Non-pigmented ciliary epithelial cell (primary cell): ENCODE measurements at places on chromosomes 2 and 18.
A peak's percentile ranks its signal among the peaks of the same experiment; 100 is the strongest.

DNA sequence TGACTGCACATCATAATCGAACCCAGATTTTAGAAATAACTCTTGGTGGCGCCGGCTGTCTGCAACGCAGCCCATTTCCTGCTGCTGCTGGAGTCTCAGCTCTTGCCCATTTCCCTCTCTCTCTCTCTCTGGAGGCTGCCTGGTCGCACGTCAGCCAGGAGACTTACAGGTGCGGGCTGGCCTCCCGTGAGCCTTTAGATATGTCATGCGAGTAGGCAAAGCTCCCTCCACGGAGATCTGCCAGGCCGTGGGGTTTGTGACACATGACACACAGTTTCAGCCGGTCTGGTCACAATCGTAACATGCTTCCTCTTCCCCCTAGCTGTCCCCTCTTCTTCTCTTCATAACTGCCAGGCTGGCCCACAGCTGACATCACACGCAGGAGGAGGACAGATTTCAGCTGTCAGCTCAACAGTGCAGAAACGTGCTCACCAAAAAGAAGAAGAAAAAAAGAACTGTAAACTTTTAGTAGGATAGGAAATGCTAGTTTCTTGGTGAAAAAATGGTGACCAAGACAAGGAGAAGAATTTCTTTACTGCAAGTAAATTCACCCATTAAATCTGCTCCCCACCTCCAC lies 489.3 kb downstream of the ZNF516 start:
- DNase-seq: no peak

DNA sequence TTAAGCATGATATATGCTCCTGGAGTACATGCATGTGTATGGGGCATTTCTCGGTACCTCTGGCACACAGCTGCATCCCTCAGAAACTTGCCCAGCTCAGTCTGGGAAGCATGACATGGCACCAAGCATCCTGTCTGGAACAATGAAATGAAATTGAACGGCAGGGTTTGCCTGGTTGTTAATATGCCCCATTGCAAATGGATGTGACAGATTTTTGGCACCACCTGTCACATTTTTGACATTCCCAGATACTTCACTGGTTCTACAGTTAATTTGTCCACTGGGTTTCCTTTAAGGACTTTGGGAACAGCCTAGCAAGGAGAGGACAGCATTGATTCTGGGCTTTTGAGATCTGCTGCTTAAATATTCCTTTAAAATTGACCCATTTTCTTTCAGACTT lies 305.8 kb downstream of the TSN start:
- DNase-seq: no peak

DNA sequence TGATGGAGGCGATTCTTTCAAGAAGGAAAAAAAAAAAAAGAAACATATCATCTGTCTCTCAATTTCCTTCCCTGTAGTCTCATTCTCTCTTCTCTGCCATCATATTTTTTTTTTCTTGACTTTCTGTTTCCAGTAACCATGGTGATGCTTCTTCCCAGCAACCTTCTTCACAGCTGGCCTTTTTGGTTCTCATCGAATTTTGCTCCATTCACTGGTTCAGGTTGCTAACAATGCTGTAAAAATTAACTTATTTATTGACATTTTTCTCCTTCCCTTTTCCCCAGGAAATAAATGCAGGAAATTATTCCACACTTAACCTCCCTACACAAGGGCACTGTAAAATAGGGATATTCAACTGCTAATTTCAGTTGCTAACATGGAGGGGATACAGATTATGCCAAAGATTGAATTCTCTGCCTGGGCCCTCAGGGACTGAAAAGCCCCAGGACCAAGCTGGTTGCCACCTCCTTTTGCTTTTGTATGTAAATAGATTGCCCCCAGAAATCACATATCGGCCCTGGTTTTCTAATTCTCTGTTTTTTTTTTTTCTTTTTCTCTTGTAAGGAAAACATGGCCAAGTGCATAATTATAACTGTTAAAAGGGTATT lies 154.7 kb downstream of the MAP2 start:
- DNase-seq: no peak

DNA sequence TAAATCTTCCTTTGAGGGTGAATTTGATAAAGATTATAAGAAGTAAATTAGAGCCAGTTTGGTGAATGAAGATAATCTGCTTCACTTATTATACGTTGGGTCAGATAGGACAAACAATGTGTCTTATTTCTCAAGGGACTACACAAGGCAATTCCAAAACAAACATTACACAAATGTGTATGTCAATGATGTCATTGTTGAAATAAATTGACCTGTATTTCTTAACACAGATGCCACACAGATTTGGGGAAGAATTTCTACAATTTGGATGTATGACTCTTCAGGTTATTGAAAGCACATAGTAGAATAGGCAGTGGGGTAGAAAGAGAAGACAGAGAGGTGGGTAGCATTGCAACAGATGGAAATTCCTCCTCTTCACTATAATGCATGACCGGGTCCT lies 6.9 kb upstream of the CRIM1 start:
- no peak for DNase-seq

GRCh38 chr2:149451417-149452165 lies 121.2 kb downstream of the LYPD6 start:
- no peak for DNase-seq

DNA sequence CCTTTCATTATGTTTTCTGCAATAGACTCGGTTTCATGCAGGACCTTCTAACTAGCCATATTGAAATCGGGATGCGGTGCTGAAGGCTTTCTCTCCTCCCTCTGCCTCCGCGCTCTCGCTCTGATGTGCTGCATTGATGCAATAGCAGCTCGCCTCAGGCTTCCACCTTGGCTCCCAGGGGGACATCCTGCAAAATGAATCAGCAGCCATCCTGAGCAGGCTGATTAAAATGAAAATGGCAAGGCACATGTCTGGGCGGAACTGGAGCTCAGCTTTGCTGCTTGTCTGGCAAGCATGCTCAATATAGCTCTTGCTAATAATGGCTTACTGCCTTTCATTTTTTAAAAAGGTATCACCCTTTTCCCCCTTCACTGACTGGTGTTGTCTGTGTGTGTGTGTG lies 806 bp upstream of the MYT1L start:
- DNase-seq: no peak

GRCh38 chr2:234682492-234683228 lies 185.8 kb upstream of the ARL4C start:
- DNase-seq: no peak

GRCh38 chr2:174522553-174522952 lies 35.7 kb upstream of the GPR155 start:
- DNase-seq: no peak

DNA sequence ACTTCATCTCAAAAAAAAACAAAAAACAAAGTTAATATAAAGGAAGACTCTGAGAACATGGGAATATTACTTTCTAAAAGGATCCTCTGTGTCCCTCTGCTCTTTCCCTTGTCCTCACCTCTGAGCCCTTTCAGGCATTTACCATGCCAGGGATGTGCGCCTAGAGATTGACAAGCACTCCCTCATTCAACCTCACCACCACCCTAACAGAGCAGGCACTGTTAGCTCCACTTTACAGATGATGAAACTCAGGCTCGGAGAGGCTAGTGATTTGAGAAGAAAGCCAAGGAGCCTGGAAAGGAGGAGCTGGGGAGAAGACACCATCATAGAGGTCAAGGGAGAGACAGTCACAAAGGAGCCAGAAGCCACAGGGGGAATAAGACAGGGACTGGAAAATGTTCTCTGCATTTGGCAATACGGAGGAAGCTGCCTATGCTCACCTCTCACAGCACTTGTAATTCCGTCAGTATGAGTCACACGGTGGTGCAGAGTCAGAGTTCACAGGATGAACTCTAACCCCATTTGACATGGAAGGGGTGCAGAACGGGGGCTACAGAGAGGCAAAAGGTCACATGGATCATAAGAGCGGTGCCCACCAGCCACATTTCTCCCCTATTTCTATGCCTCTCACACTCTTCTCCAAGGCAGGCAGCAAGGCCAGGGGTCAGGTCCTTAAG lies 101.8 kb upstream of the NFU1 start:
- no peak for DNase-seq

GRCh38 chr2:109513749-109514588 lies 99.8 kb downstream of the SEPTIN10 start:
- DNase-seq: peak; percentile 63

DNA sequence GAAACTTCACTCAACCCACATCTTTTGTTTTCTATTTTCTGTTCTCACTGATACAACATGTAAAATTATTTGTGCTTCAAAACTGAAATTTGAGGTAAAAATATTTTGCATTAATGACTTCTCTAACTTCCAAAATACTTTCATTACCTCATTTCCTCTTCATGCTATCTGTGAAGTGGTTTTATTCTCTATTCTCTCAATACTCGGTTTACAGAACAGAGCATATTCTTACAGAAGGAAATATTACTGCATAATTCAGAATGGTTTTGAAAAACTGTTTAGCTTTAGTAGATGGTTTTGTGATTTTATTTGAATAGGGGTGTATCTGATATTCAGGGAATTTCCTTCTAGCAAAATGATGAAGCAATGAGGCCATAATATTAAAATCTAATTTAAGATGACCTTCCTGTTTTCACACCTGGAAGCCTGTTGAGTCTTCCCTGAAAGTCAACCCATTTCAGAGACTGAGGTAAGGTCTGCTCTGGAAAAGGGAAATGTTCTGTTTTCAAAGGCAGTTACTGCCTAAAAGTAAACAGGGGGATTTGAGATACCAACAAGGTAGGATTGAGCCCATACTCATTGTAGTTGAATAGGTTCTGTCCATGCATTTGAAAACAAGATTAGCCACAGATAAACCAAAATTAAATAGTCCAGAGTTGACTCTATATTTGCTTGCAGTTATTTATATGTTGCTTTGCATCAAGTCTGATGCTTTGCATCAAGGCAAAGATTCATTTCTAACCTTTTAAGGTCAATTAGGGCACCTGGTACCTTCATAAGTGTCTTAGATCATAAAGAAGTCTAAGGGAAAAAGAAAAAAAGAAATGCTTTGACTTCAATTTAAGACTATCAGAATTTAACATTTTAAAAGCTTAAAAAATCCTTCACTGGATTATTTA lies 50.8 kb upstream of the PEX13 start:
- DNase-seq: no peak

DNA sequence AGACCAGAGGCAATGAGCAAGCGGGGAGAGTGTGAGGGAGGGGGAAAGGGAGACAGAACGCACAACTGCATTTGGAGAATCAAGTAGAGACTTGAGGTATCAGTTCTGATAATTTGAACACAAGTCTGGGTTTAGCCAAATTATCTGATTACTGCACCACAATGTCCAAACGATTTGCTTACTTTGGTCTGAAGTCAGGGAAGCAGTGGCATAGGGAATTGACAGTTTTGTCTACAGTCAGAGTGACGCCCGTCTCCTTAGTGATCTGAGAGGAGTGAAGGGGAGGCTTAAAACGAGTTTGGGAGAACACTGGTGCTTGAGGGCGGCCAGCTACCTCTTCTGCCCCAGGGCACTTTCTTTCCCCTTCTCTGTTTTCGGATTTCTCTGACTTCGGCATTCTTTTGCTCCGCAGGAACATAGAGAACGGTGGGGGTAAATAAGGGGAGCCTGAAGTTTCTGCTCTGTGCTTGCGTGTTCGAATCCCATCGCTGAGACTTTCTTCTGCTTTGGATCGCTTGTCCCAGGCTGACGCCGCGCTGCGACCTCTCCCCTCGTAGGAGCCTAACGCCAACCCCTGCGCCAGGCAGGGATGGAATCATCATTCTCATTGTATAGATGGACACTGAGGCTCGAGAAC lies 2.9 kb upstream of the DLX2 start:
- DNase-seq: no peak

GRCh38 chr2:216205486-216205885 lies 96.3 kb downstream of the XRCC5 start:
- DNase-seq: no peak

- no peak for DNase-seq
Measured at GRCh38 chr2:140842110-140842509, 1288.7 kb downstream of the LRP1B start.

- no peak for DNase-seq
Measured at GRCh38 chr2:110124939-110125691, 9.5 kb upstream of the MALL start.

DNA sequence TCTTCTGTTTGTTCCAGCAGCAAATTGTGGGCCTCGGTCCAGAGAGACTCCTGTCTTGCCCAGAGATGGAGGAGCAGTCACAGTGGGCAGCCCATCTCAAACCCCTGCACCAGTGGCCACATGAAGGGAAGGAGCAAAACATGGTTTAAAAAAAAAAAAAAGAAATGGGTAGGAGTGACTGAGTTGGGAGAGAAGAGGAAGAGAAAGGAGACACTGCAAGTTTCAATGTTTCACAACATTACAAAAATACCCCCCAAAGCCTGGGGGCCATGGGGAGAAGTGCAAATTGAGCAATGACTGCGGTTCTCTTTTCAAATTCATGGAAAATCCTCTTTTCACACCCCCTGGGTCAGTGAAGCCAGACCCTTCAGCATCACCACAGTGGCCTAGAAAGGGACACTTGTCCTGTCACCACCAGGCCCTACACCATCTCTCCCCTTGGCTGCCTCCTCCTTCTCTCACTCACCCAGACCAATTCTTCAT lies 117.1 kb downstream of the ZFP36L2 start:
- DNase-seq: no peak

- no peak for DNase-seq
Measured at GRCh38 chr2:231673348-231673770, 35.0 kb upstream of the PTMA start.

DNA sequence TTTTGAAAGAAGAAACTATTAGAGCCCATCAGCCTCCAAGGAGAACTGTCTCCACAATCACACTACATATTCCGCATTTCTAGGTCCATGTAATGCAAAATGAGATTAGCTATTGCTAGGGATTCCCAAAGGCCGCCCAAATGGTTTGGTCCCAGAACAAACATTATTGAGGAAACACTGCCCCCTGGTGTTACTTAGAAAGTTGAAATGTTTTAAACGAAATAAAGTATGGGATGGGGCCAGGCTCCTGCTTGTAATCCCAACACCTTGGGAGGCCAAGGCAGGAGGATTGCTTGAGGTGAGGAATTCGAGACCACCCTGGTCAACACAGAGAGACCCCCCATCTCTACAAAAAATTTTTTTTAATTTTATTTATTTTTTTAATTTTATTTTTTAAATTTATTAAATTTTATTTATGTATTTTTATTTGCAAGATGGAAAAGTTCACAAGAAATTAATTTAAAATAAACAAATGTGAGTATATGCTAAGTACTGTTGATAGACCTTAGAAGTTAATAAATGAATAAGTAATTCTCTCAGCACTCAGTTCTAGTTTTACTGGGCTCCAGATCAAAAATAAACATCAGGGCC lies 5.5 kb downstream of the NHEJ1 start:
- DNase-seq: no peak

- DNase-seq: peak; percentile 24
Measured at GRCh38 chr2:105294844-105295481, 34.6 kb downstream of the TGFBRAP1 start.
